ENCODE measurements at places on chromosomes 11 and 22. TPM values are rescaled to one million over a fixed set of nuclear protein-coding genes. Genes with fewer than 3 reads are reported as not detected.
A peak's percentile ranks its signal among the peaks of the same experiment; 100 is the strongest.

PANX3 gene
- not detected for total RNA-seq

CCDC73 gene
- total RNA-seq, result not detected

GAS2 gene
- 3.4 TPM for total RNA-seq

EXPH5 gene
- 4.0 TPM for total RNA-seq

MIOX gene
- total RNA-seq, result not detected

SCGB2A2 gene
- total RNA-seq, result not detected

MS4A4A gene
- total RNA-seq, result 0.39 TPM

RBM4 gene
- 183 TPM for total RNA-seq

SCGB1A1 gene
- not detected for total RNA-seq

DNA sequence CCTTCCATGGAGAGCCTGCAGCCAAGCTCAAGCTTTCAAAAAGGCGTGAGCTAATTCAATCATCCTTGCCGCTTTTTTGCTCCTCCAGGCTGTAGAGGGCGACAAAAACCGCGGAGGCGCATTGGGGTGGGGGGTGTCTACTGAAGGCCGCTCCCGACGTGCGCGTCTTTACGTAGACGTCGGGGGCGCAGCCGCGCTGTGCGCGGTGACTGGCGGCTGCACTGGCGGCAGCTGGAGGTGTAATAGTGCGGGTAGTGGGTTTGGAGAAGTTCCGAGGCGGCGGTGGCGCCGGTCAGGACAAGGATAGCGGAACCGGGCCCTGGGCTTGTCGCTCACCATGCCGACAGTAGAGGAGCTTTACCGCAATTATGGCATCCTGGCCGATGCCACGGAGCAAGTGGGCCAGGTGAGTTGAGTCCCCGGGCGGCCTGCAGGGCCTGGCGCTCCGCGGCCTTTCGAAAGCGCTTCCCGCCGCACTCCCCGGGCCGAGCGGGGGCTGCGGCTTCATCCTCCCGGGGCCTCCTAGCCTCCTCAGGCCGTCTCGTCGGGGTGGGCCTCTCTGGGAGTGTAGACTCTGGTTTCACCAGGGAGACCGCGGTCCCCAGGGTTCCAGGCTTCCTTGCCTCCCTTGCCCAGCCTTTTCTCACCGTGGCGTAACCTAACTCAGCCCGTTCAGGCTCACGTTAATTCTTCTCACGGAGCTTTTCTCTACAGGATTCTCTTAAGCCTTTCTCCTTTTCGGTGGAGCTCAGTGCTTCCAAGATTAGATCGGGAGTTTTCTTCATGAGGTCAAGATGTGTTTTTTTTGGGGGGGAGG is at the start of gene API5:
TSS of gene API5 (plus strand) at position 206 of the 817 bp plus-strand sequence. CDS start at position 338, 132 bp downstream.
- H3K27ac ChIP-seq, result peak within 1 kb of the TSS; percentile 85
- H3K4me1 ChIP-seq, result peaks cover 44% of the 10 kb centered on the region
- DNase-seq, result peak; percentile 95
- no peaks in the 10 kb centered on the region for H3K36me3 ChIP-seq

- DNase-seq, result no peak
- no peak overlapping the region for H3K27ac ChIP-seq
- no peaks in the 10 kb centered on the region for H3K27me3 ChIP-seq
Observed at GRCh38 chr11:32079553-32079952, 11.3 kb upstream of the RCN1 start.

DNA sequence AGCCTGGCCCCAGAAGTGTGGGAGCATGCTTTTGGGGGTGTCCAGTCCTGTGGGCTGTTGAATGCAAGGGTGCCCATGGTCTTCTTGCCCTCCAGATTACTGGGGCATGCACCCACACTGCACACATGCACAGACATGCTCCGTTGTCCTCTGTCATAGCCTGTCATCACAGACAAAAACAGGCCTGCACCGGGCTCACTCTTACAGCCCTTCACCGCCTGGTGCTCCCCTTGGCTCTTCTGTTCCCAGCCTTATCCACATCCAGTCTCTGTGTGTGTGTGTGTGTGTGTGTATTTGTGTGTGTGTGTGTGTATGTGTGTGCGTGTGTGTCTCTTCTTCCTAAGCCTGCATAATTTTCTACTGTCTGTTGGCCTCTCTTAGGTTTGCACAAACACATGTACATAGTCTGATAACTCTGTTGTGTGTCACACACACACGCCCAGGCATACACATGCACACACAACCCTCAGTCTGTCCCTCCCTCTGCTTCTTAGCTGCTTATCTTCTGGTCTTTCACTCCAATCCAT is 23.4 kb upstream of the NECTIN1 start:
- H3K4me3 ChIP-seq, result no peak overlapping the region
- peaks cover 7% of the 10 kb centered on the region for H3K4me1 ChIP-seq
- no peaks in the 10 kb centered on the region for H3K36me3 ChIP-seq
- H3K27ac ChIP-seq, result no peak overlapping the region
- no peaks in the 10 kb centered on the region for H3K27me3 ChIP-seq

DNA sequence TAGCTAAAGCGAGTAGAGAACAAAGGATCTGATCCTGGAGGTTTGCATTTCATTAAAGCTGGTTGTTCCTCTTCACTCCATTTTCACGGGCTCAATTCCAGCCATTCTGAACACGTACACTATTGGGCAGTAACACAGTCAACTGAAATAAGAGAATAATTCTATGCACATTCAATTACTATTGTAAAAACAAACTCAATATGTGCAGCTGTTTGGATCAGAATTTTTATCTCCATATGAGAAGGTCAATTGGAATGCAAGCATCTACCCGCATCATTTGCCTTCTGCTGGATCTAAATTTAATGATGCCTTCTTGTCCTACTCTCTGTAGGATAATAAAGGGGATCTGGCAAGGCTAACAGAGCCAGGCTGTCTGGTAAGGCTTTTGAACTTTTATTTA is 562.8 kb upstream of the CCDC179 start:
- no peak overlapping the region for H3K27ac ChIP-seq
- no peaks in the 10 kb centered on the region for H3K4me1 ChIP-seq
- no peaks in the 10 kb centered on the region for H3K36me3 ChIP-seq
- no peaks in the 10 kb centered on the region for H3K27me3 ChIP-seq
- DNase-seq, result no peak

DNA sequence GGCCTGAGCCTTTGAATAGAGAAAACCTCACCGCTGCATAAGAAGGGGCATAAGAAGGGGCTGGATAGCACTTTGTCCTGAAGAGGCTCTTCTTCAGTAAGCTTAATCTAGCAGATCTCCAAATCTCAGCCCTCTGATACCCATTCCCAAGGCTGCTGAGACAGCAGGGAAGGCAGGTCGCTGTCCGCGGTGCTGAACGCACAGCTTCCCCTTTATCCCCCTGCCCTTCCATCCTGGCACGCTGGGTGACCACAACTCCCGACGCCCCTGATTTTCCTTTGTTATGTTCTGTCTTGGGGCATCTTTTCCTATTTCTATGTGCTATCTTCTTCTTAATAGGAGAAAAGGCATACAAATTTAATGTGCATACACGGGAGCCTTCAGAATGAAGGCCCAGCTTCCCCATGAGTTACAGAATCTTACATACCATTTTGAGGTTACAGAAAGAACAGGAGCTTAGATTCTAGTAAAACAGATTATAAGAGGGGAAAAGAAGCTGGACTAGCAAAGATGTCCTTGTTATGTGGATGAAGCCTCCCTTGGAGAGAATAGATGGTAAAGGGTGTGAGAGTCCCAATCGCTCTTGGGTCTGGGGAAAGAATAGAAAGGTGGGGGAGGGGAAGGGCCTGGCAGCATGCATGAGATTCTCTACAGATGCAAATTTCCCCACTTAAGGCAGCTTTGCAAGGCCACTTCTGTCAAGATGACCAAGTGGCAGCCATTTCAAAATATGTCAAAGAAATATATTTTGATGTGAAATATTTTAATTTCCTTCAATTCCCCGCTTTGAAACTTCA is 5.7 kb upstream of the SULT4A1 start:
- H3K36me3 ChIP-seq, result no peaks in the 10 kb centered on the region
- DNase-seq, result no peak
- H3K4me3 ChIP-seq, result no peak overlapping the region
- no peaks in the 10 kb centered on the region for H3K4me1 ChIP-seq

- no peaks in the 10 kb centered on the region for H3K4me1 ChIP-seq
- no peak overlapping the region for H3K27ac ChIP-seq
- no peaks in the 10 kb centered on the region for H3K36me3 ChIP-seq
Observed at GRCh38 chr22:25962711-25963110, 206.6 kb upstream of the SEZ6L start.

DNA sequence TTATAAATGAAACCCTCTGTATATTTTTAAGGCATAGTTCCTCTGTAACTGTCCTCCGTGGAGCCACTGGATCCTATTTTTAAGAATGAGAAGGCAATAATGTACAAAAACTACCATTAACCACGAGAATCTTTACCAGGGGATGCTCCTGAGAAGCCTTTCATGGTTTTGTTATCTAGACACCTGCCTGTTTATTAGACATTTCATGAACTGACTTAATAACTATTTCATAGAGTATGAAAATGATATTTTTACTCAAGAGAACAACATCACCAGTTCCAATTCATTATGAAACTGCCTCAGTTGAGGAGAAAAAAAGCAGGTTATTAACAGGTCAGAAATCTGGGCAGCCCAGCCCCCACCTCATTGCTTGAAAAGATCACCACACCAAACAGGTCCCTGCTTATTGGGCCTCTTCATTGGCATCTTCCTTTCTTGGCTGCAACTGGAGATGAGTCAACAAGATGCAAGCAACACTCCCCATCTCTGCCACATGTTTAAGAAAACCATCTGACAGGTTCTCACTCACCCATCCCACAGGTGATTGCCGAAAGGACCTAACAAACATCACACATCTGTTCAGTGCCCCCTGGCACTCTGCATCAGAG is 27.8 kb downstream of the ETS1 start:
- H3K27ac ChIP-seq, result no peak overlapping the region
- H3K27me3 ChIP-seq, result no peaks in the 10 kb centered on the region
- peaks cover 12% of the 10 kb centered on the region for H3K4me1 ChIP-seq
- DNase-seq, result no peak
- no peaks in the 10 kb centered on the region for H3K36me3 ChIP-seq

DNA sequence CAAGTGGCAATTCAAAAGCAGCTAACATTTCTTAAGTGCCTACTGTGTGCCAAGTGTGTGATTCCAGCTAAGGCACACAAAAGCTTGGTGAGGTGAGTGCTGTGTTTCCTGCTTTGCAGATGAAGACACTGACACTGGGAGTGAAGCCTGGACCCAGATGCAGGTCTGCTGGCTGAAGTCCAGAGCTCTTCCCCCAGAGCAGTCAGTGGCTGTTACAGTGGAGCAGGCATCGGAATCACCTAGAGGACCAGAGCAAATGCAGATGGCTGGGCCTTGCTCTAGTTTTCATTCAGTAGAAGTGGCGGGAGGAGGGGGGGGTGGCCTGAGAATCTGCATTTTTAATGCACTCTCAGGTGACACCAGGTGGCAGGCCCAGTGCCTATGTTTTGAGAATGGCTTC is 342.3 kb downstream of the CADM1 start:
- H3K4me1 ChIP-seq, result no peaks in the 10 kb centered on the region
- no peak for DNase-seq
- H3K4me3 ChIP-seq, result no peak overlapping the region
- no peaks in the 10 kb centered on the region for H3K36me3 ChIP-seq
- H3K27me3 ChIP-seq, result no peaks in the 10 kb centered on the region

- H3K27ac ChIP-seq, result no peak overlapping the region
- H3K27me3 ChIP-seq, result no peaks in the 10 kb centered on the region
- no peaks in the 10 kb centered on the region for H3K4me1 ChIP-seq
- H3K4me3 ChIP-seq, result no peak overlapping the region
- no peak for DNase-seq
- no peaks in the 10 kb centered on the region for H3K36me3 ChIP-seq
Observed at GRCh38 chr11:132184079-132184478, 813.7 kb downstream of the NTM start.

DNA sequence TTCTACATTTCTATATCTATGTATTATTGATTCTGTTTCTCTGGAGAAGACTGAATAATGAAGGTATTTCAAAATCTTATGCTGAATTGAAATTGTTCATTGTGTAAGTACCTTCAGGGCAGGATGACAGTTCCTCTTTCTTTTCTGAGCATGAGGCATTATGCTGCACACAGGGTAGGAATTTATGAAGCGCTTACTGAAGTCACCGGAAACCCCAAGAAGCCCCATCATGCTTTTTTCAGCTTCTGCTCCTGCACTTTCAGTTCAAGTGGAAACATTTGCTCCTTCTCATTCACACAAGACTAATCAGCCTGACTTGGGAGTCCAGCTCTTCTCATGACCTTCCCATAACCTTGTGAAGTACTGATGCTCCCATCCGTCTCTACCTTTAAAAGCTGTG is 314.7 kb upstream of the SORL1-AS1 start:
- H3K4me3 ChIP-seq, result no peak overlapping the region
- no peaks in the 10 kb centered on the region for H3K4me1 ChIP-seq
- no peak overlapping the region for H3K27ac ChIP-seq
- no peaks in the 10 kb centered on the region for H3K36me3 ChIP-seq

GRCh38 chr11:15776366-15776765 is 580.0 kb downstream of the SOX6 start:
- no peak for DNase-seq
- no peak overlapping the region for H3K4me3 ChIP-seq
- H3K27ac ChIP-seq, result no peak overlapping the region
- no peaks in the 10 kb centered on the region for H3K27me3 ChIP-seq
- no peaks in the 10 kb centered on the region for H3K4me1 ChIP-seq

- H3K4me1 ChIP-seq, result no peaks in the 10 kb centered on the region
- H3K36me3 ChIP-seq, result no peaks in the 10 kb centered on the region
- no peaks in the 10 kb centered on the region for H3K27me3 ChIP-seq
- H3K4me3 ChIP-seq, result no peak overlapping the region
- no peak for DNase-seq
- no peak overlapping the region for H3K27ac ChIP-seq
Observed at GRCh38 chr11:90629229-90629806, 406.5 kb upstream of the CHORDC1 start.

DNA sequence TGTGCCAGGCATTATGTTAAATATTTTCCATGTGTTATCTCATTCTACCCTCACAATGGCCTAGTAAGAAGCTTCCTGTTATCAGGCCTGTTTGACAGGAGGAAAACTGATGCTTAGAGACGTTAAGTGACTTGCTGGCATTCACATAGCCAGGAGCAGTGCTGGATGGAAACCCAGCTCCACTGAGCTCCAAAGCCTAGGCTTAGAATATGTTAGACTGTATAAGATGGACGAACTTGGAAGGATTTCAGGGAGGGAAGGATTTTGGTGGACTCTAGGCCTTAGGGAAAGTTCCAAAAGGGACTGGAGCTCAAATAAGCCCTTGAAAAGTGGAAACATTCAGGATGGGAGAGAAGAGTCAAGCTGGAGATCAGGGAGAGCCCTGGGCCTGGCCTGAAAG is 2.1 kb downstream of the CD44 start:
- H3K36me3 ChIP-seq, result peaks cover 6% of the 10 kb centered on the region
- peak overlapping the region; percentile 98 for H3K27ac ChIP-seq
- peak overlapping the region; percentile 99 for H3K4me3 ChIP-seq
- no peaks in the 10 kb centered on the region for H3K27me3 ChIP-seq
- peaks cover 62% of the 10 kb centered on the region for H3K4me1 ChIP-seq

GRCh38 chr11:109822436-109823102 is 270.6 kb upstream of the ZC3H12C start:
- no peaks in the 10 kb centered on the region for H3K27me3 ChIP-seq
- H3K36me3 ChIP-seq, result no peaks in the 10 kb centered on the region
- no peak overlapping the region for H3K27ac ChIP-seq
- DNase-seq, result no peak
- H3K4me3 ChIP-seq, result no peak overlapping the region

GRCh38 chr11:62458212-62459002 is 39.6 kb downstream of the SCGB1A1 start:
- H3K4me1 ChIP-seq, result no peaks in the 10 kb centered on the region
- H3K36me3 ChIP-seq, result no peaks in the 10 kb centered on the region
- no peak for DNase-seq
- H3K27ac ChIP-seq, result no peak overlapping the region
